ENCODE measurements at places on chromosomes 12 and 14.

- DNase-seq, result no peak
These were observed 24.7 kb downstream of the TTC7B start for GRCh38 chr14:90791486-90791885.

GRCh38 chr12:124939421-124940142 lies 25.1 kb upstream of the UBC start:
- peak; percentile 91 for DNase-seq

- DNase-seq, result no peak
These were observed 17.1 kb downstream of the GSC start for GRCh38 chr14:94752591-94753436.

DNA sequence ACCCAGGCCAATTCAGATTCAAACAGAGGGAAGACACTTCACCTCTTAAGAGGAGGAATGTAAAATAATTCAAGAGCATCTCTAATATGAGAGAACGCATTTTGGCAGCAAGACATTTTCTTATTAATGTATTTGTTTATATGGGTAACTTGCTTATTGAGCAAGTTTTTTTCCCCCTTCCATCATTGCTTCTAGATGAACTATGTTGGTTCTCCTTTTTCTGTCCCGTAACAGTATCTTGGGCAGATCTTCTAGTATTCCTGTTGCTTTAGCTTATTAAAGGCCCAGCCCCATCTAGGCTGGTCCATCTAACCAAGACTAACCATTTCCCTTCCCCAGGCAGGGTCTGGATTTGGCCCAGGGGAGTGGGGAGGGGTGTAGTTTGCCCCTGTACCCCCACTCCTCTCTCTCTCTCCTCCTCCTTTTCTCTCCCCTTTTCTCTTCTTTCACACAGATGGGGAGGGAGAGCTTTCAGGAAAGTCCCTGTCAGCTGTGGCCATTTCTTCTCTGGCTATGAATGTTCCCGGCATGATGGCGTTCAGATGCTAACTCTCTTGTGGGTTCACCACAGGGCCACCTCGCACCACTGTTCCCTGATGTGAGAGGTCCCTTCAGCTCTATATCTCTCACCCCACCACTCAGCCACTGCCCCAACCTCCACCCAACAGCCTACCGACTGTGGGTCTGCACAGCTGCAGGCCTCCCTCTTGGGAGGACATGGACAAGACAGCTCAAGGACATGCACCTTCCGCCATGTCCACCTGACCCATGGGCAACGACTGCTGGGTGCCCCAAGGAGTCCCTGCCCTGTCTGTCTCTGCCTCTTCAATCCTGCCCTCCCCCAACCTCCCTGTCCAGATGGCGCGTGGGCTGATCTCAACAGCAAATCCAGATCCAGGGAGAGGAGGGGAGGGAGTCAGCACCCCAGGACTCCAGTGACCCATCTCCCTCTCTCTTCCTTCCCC lies 15.8 kb upstream of the RPS6KL1 start:
- DNase-seq, result no peak

DNA sequence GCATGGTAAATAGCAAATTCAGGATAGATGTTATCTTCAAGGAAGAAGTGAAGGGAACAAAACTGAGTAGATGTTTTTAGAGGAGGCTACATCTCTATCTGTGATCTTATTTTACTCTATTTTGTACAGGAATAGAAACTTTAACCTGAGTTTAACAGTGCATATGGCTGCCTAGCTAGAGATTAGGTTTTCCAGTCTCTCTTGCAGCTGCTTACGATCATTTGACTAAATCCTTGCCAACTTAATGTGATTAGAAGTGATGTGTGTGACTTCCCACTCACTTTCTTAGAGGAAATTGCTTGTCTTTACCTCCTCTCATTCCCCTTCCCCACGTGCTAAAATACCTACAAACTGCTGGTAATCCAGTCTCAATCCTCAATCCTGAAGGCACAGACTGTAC lies 26.5 kb upstream of the SLC15A5 start:
- DNase-seq, result no peak
